DMS153 (cell line): ENCODE measurements at places on chromosomes 7 and 10.
A peak's percentile ranks its signal among the peaks of the same experiment; 100 is the strongest.

- DNase-seq: no peak
Observed at GRCh38 chr7:114087653-114088469, 169.1 kb upstream of the PPP1R3A start.

DNA sequence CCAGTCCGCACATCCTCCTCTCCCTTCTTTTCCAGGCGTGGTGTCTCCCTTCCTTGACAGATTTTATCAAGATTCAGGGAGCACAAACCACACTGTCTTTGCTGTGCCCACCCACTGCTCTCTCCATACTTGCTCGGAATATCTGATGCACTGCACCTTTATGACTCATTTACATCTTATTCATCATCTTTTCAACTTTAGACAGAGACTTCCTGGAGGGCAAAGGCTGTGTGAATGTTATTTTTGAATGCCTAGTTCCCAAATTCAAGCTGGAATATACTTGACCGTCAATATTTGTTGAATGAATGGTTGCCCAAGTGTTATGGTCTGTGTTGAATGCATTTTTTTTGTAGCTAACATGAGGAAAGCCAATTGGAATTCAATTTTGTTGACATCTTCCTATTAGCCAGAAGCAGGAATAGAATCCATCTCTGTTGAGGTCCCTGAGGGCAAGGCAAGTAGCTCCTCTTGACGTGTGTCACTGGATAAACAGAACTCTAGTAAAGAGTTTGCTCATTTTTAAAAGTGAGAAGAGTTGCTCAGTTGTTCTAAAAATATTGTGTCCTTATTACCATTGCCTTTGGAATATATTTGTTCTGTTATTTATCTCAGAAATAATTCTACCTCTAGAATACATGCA lies 95.0 kb downstream of the KLF6 start:
- DNase-seq: no peak

DNA sequence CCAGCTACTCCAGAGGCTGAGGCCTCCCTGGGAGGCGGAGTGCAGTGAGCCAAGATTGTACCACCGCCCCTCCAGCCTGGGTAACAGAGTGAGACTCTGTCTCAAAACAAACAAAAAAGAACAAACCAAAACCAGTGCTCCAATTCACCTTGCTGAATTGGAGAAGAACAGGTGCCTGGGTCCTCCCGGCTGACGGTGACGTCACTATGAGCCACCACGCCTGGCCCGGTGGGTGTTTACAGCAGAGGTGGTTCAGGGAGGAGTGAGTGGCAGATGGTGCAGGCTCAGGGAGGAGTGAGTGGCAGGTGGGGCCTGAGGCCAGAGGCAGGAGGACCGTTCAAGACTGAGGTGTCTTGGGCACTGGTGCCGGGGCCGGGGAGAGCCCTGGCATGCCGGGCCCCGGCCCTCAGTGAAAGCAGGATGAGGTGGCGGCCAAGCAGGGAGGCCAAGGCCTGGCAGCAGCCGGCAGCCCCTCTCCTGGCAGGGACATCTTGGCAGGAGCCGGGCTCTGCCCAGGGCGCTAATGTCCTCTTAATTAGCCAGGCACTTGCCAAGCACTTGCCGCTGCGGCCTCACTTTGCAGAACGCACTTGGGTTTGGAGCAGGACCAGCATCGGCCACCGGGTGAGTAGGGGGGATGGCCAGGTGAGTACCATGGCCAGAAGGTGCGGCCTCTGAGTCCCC lies 162.8 kb upstream of the TNRC18 start:
- peak; percentile 90 for DNase-seq

DNA sequence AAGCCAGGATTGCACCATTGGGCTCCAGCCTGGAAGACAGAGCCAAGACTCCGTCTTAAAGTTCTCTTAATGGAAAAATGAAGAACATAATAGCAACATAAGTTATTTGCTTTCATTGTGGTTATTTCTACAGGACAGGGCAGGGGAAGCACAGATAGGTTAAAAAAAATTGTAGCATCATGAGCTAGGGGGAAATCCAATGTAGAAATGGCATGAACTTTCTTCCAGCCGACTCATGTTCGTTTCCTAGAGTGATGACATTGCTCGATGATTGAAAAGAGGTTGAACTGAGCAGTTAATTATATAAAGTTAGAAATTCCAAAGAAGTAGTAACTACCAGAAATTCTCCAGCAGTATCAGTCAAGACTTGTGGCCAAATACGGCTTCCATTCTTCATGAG lies 64.9 kb downstream of the DAGLB start:
- no peak for DNase-seq

GRCh38 chr10:128537834-128538330 lies 411.7 kb upstream of the MKI67 start:
- no peak for DNase-seq

DNA sequence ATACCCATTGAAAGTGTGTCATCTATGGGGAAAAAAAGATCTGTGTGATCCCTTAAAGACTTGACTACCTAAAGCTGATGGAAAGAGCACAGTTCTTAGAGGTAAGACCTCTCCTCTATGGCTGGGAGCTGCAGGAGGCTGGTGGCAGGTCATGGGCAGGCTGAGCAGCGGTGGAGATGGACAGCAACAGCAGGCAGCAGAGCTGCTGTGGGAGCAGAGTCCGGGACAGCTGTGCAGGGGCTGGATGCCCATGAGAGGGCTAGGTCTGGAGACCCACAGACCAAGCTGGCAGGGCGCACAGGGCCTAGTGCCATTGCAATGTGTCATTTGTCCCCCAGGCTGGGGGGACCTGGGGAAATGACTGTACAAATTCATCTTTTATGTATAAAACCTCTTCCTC lies 13.4 kb upstream of the EPHA1 start:
- DNase-seq: no peak

DNA sequence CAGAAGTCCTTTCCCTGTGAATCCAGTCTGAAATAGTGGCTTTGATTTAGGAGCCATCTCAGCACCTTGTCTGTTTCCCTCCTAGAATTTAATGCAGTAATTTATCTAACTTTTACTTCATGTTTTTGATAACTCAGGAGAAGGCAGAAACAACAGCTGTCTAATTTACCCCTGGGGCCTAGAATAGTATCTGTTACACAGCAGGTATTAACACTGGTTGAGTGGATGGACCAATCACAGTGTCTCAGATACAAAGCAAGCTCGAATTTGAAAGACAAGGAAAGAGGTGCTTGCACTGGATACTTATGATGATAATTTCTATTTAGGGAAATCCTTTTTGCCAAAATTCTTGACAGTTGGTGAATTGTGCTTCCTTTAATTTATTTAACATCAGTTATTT lies 23.4 kb downstream of the CHRM2 start:
- DNase-seq: no peak

DNA sequence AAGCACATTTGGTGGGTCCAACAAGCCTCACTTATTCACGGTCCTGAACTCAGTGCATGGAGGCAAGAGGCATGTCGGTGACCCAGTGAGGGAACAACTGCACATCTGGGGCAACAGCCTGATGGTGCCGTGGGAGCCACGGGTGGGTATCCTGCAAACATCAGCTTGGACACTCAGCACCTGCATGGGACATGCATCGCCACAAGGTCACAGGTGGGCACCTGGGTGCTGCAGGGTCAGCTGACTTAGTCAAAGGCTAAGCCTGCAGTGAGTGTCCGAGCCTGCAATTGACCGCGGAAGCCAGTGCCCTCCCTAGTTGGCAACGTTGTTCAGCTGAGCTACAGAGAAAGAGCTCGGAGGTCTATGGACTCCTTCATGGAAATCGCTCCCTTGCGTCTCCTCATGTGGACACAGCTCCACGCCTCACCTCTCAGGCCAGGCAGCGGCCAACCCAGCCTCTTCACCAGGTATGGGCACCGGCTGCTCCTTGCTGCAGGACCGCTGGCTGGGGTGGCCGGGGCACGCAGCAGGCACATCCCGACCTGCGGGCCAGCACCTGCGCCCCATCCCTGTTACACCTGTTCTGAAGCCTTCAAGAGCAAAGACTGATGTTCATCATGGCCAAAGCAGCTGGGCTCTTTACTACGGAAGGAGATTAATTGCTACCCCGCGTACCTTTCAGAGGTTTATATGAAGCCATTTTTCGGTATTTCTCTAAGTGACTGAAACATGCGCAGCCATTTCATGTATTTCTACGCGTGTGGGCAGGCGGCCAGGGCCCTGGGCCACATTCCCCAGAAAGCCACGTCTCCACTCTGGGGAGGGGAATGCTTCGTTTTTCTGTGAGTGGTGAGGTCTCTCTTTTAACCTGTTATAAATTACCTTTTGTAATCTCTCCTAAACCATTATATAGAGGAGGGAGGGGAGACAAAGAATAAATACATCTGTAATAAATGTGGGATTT lies 380.7 kb downstream of the DNAJB6 start:
- DNase-seq: no peak

GRCh38 chr10:59505926-59506325 lies 143.6 kb upstream of the FAM13C start:
- DNase-seq: no peak

DNA sequence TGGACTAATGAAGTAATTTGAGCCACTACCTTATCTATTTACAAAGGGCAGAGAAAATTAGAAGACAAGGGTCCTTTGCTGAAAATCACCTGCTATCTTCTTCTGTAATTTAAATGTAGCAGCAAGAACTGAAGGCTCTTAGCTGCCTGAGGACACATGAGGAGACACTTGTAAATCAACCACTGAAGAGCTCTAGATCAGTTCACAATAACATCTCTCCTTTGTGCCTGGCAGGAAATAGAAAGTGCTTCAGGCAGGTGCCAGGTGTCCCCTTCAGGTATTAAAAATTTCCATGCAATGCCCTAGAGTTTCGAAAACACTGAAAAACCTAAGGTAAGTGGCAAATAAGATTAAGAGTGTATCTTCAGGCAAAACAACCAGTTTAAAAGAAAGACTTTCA lies 474.6 kb downstream of the GRM8 start:
- DNase-seq: peak; percentile 98

- no peak for DNase-seq
Observed at GRCh38 chr7:154644366-154644765, 358.6 kb downstream of the PAXIP1 start.

DNA sequence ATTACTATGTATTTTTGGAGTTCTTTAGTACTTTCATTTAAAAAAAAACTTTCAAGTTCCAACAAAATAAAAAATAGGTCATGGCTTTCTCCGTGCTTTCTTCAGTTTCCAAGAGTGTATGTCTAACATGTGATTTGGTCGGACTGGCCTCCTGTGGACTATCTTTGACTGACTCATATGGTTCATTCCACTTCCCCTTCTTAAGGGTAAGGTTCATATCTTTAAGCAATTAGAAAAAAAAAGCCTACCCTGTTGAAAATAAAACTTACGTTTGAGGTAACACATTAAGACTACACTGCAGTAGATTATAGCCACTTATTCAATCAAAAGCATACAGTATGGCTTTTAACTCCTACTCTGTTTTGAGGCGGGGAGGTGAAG lies 112.8 kb upstream of the AHR start:
- no peak for DNase-seq

GRCh38 chr7:2843711-2844152 lies 376 bp downstream of the GNA12 start:
- DNase-seq: no peak

GRCh38 chr10:75000748-75001321 lies 110.6 kb upstream of the SAMD8 start:
- DNase-seq: no peak

GRCh38 chr7:148883266-148884048 lies 634 bp downstream of the EZH2 start:
- DNase-seq: no peak

GRCh38 chr10:60731134-60731885 lies 47.0 kb upstream of the CDK1 start:
- DNase-seq: no peak

DNA sequence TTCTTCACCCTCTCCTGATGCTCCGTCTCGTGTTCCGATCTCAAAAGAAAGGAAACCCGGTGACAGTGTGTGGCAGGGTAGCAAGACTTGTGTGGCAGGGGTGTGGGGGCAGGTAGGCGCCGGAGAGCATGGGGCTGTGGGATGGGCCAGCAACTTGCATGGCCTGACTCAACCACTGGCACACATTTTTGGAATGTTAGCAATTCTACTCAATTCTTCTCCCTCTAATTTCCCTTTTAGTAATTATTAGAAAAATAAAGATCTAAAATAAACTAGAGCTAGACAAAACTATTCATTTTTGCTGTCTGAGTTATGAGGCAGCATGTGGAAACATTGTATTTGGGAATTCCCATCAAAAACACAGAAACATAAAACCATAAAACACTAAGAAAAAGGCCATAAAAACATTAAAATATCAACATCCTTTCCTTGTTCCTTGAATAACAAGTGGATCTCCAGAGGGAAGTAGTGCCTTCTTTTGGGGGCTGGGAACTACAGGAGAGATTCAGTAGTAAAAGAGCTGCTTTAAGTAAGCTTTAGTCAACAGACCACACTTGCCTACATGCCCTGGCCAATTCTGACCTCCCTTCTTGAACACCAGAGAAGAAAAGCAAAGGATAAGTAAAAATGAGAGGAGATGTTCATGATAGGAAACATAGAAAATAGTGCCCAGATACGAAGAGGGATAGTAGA lies 21.8 kb downstream of the SEMA3C start:
- DNase-seq: no peak

GRCh38 chr7:105872491-105872890 lies 3.9 kb downstream of the ATXN7L1 start:
- no peak for DNase-seq

DNA sequence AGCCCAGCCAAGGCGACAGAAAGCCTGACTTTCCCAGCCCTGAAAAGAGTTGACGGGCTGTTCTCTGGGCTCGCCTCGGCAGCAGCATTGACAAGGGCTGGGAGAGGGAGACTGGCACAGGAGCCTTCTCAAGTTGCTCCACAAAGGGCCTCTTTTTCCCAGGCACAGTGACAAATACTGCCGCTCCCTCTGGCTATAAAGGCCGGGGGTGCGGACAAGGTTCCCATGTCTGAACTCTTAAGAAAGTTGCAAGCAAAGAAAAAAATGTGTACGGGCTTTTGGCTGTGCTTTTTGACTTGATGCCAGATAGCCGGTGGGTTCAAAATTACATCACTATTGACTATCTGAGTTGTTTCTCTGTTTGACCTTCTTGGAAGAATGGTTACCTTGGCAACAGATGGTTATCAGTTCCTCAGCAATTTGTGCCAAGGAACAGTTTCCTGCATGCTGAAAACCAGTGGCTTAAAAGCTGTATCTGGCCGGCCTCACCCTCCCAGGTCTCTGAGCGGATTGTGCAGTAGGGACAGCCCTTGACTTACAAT lies 115.9 kb upstream of the EEPD1 start:
- no peak for DNase-seq

DNA sequence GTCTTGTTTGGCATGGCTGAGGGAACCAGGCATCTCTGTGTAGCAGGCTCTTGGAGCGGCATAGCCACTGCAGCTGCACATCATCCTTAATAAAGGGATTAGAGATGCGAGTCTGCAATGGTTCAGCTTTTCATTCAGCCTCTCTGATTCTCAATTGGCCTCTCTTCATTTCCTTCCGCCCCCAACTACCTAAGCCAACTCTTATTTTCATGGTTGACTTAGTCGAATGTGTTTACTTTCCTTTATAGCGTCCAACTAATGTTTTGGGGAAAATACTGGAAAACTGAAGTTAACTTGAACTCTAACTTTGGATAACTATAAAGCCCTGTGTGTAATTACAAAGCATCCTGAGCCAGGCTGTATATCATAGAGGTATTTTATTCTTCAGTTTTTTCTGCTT lies 202.2 kb upstream of the KIAA1217 start:
- no peak for DNase-seq
